NCI-H2081 (cell line): ENCODE measurements at places on chromosomes 3 and 15.
A peak's percentile ranks its signal among the peaks of the same experiment; 100 is the strongest.

GRCh38 chr3:188854772-188855149, 317.0 kb upstream of the TPRG1 start:
- no peak for DNase-seq

- no peak for DNase-seq
Observed at GRCh38 chr3:12445523-12446240, 38.6 kb upstream of the TSEN2 start.

- no peak for DNase-seq
Observed at GRCh38 chr3:29143151-29143550, 137.7 kb upstream of the RBMS3 start.

- no peak for DNase-seq
Observed at GRCh38 chr3:160127308-160127707, 97.9 kb upstream of the C3orf80 start.

- DNase-seq: no peak
Observed at GRCh38 chr3:40169983-40170382, 139.5 kb upstream of the EIF1B start.

DNA sequence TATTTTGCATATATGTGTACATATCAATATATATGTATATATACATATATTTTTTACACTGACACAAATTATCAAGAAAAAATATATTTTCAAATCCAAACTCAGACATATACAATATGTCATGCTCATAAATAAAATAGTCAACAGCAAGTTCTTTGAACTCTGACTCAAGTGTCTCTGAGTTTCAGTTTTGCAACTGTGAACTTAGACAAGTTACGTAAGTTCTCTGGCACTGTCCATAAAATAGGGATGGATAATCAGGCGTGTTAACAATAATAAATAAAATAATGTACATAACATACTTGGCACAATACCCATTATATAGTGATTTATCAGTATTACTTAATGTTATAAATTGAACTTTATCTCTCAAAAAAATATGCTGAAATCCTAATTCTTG, 12.1 kb upstream of the XRN1 start:
- DNase-seq: no peak

GRCh38 chr3:170689296-170689829, 103.5 kb upstream of the SLC7A14 start:
- no peak for DNase-seq

GRCh38 chr3:59101231-59101736, 51.5 kb upstream of the CFAP20DC start:
- no peak for DNase-seq

- no peak for DNase-seq
Observed at GRCh38 chr3:130389743-130390478, 44.4 kb downstream of the COL6A5 start.

GRCh38 chr3:160707187-160707794, 30.3 kb downstream of the ARL14 start:
- DNase-seq: peak; percentile 73

- peak; percentile 29 for DNase-seq
Observed at GRCh38 chr3:173930251-173930650, 532.7 kb downstream of the NLGN1 start.

DNA sequence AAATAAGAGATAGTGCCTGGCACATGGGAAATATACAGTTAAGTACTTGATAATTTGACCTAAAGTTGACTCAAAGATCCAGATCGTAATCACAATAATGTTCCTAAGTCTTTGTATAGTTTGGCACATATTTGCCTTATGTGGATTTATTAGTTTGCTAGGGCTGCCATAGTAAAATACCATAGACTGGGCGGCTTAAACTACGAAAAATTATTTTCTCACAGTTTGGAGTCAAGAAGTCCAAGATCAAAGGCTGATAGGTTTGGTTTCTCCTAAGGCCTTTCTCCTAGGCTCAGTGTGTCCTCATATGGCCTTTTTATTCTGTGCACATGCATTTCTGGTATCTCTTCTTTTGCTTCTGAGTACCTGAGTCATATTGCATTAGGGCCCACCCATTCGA, 453.7 kb downstream of the NAALADL2 start:
- DNase-seq: no peak

DNA sequence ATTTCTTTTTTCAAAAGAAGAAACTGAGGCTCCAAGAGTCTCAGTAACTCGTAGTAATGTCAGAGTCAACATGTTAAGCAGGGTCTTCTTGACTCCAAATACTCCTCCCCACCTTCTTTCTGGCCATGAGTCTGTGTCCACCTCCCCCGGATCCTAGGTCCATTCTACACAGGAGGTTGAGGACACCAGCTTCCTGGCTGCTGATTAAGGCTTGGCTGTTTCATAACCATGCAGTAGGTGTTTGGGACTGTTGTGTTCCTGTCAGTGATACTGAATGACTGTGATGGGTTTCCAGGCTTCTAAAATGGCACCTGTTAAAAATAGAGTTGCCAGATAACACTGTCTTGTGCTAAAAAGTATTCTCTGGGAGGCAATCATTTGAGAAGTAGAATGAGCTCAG, 130.8 kb upstream of the IL12A start:
- no peak for DNase-seq

- DNase-seq: no peak
Observed at GRCh38 chr15:70169147-70169546, 71.4 kb upstream of the TLE3 start.

GRCh38 chr15:75776065-75776423, 63.4 kb upstream of the CSPG4 start:
- DNase-seq: no peak

- DNase-seq: peak; percentile 21
Observed at GRCh38 chr15:30872341-30872748, 31.4 kb upstream of the FAN1 start.

DNA sequence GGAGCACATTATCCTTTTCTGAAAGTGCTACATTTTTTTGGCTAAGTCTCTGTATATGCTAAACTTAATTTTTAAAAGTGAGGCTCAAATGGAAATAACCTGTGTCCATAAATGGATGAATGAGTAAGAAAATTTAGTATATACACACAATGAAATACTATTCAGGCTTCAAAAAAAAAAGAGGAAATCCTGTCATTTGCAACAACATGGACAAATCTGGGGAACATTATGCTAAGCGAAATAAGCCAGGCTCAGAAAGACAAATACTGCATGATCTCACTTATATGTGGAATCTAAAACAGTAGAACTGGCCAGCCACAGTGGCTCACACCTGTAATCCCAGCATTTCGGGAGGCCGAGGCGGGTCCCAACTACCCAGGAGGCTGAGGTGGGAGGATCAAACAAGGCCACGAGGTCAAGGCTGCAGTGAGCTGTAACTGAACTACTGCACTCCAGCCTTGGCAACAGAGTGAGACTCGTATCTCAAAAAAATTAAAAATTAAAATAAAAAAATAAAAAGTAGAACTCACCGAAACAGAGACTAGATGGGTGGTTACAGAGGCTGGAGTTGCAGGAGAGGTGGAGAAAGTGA, 25.8 kb downstream of the CCDC12 start:
- DNase-seq: no peak

GRCh38 chr15:28024889-28025250, 74.2 kb downstream of the OCA2 start:
- DNase-seq: no peak

- peak; percentile 11 for DNase-seq
Observed at GRCh38 chr15:69712991-69713390, 260.4 kb downstream of the RPLP1 start.

- no peak for DNase-seq
Observed at GRCh38 chr15:62495670-62496614, 330.9 kb upstream of the C2CD4B start.

GRCh38 chr3:108250626-108251025, 28.4 kb upstream of the IFT57 start:
- peak; percentile 24 for DNase-seq

- DNase-seq: peak; percentile 43
Observed at GRCh38 chr3:39189959-39190269, 2.5 kb downstream of the XIRP1 start.

GRCh38 chr15:65209701-65210643, 1.3 kb downstream of the CILP start:
- DNase-seq: no peak

- peak; percentile 13 for DNase-seq
Observed at GRCh38 chr3:186277268-186277909, 84.6 kb downstream of the DGKG start.

DNA sequence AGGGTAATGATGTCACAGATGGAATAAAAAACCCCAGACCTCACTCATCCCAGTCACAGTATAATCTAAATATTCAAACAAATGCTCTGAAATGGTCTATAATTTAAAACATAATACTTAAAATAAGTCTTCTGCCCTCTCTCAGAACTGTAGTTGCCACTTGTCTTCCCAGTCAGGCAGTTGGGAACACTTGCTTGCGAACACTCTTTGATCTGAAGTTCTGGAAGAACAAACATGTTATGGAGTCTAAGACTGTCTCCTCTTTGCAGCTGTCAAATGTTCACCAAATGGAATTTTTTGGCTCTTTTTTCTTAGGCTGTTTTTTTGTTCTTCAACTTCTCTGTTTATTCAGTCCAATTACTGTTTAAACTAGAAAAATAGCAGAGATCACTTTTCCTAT, 711.1 kb upstream of the GOLIM4 start:
- no peak for DNase-seq

GRCh38 chr15:59153466-59153865, 48.5 kb downstream of the CCNB2 start:
- DNase-seq: no peak

GRCh38 chr15:99571299-99571698, 5.5 kb downstream of the MEF2A start:
- DNase-seq: no peak
